GM03348 (cell line): ENCODE measurements at places on chromosomes 5 and 9.

- no peak for DNase-seq
Measured at GRCh38 chr5:91168859-91169258, 214.3 kb downstream of the ARRDC3 start.

DNA sequence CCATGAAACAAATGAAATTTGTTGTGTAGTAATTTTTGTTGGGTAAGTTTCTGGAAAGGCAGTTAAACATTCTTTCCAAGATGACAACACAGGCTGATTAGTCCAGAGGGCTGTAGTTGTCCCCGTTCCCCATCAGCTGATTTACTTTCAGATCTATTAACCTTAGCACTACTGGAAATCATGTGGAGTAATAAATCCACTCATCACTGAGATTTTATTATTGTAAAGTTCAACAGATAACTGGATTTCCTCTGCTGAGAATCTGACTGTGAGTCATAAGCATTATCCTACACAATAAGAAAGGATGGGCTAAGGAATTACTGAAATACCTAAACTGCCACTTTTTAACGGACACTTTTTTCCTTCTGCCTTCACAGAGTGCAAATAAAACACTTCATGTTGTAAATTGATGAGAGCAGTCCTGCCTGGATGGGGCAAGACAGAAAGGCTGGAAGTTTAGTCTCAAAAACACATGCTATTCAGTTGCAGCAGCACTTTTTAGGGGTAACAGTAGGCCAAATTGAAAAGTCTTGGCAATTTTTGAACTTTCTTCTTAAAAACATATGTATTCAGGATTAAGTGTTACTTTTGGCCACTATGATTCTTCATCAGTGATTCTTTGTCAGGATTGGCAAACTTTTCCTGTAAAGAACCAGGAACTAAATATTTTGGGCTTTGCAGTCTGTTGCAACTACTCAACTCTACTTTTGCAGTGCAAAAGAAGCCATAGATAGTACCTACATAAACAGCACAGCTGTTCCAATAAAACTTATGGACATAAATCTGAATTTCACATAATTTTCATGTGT lies 7.0 kb downstream of the STOM start:
- DNase-seq = peak; percentile 64

DNA sequence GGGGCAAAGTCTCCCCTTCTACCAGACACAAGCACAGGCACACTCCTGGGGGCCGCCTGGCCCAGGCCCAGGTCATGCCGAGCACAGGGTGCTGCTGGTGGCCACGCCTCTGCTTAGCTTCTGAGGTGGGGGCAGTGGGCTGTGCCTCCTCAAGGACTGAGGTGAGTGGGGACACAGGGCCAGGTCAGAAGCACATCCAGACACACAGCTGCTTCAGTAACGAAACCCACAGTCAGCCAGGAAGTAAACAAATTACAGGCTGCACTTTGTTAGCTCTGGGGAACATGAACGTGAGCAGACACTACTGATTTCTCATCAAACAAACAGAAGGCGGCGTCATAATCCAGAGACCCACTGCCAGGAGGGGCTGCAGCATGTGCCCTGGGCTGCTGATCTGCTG lies 192.4 kb downstream of the HSPA4 start:
- DNase-seq = no peak

DNA sequence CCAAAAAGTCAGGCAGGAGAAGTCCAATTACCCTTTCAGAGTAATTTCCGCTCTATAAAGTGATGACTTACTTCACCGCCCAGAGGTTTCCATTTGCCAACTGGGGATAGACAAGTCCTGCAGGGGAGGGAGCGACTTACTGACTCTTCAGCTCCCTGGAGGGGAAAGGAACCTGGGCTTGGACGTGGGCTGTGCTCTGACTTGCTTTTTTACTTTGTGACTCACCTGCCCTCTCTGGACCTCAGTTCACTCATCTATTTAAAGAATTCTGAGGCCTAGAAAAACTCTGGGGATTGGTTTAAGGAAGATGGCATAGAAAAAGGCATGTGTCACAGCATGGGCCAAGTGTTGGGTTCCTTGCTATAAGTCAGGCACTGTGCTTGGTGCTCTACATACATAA lies 180.4 kb upstream of the TRIM32 start:
- no peak for DNase-seq

- DNase-seq = no peak
Measured at GRCh38 chr9:96858670-96859069, 4.4 kb upstream of the ZNF782 start.
